ENCODE measurements at places on chromosomes 7 and 10.
A peak's percentile ranks its signal among the peaks of the same experiment; 100 is the strongest.

DNA sequence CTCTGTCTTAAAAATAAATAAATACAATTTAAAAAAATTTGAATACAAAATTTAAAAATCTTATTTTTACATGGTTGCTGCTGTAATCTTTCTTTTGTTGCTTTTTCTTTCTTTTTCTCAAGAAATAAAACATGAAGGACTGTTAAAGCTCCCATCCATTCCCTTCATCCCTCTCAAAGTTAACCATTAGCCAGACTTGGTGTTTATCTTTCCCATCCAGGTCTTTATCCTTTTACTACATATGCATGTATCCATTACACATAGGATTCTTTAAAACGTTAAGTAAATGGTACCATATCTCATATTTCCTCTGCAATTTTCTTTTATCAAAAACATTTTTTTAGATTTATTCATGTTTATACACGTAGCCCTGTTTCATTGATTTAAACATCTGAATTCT is 70.1 kb downstream of the CREB3L2 start:
- no peak for DNase-seq

DNA sequence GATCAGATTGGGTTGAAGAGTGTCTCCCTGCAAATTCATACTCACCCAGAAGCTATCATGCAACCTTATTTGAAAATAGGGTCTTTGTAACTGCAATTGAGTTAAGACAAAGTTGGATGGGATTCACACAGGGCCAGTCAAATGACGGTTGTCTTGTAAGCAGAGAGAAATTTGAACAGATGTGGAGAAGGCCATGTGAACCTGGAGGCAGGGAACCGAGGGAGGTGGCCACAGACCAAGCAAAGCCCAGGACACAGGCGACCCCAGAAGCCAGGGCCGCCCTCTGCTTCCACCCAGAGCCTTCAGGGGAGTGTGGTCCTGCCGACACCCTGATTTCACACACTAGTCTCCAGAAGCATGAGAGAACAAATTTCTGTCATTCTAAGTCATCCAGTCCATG is 140.8 kb downstream of the SFMBT2 start:
- DNase-seq: no peak

DNA sequence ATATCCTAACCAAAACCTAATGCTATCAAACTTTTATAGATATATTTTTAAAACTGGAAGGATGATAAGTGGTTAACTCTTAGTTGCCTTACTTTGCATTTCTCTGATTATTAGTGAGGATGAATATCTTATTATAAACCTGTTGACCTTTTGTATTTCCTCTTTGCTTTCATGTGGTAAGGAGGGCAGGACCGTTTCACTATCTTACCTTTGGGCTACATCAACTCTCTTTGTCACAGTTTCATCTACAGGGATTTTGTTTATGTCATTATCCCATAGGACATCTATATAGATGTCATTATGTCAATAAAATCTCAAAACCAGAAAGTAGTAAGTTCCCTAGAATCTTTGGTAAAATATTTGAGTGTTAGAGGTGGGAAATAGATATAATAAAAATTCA is 219.3 kb downstream of the THSD7A start:
- no peak for DNase-seq

DNA sequence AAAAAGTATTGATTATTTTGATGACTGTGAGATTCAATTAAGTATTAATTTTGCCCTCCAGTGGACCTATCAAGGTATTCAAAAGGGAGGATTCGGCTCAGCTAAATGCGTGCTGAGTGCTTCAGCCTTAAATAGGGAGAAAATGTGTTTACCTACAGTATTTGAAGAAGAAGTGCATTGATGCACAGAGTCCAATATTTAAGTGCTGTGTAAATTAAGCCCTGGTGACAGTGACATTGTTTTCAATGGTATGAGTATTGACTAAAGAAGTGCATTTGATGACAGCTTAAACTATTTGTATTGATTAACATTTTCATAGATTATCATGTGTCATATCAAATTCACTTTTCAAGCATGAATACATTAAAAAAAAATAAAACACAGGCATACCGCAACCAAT is 106.6 kb downstream of the POU6F2 start:
- peak; percentile 48 for DNase-seq

- no peak for DNase-seq
Measured at GRCh38 chr7:158996214-158997109, 140.1 kb downstream of the DYNC2I1 start.

DNA sequence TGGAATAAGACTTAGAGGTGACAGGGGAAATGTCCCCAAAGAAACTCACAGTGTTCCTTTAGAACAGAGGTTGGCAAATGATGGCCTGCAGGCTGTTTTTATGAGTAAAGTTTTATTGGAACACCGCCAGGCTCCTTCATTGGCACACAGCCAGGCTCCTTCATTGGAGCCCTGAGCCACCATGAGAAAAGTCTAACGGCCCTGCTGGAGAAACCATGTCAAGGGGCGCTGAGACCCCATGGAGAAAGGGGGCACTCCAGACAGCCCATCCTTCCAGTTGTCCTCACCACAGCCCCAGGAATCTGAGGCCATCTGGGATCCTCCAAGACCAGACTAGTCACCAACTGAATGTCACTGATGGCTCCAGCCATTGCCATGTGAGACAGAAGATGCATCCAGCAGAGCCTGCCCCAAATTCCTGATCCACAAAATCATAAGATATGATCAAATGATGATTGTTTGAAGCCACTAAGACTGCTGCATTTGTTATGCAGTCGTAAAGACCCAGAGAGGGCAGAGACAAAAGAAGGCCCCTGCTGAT is 88.2 kb upstream of the GPR26 start:
- no peak for DNase-seq

GRCh38 chr10:186911-187310 is 51.7 kb downstream of the ZMYND11 start:
- no peak for DNase-seq

DNA sequence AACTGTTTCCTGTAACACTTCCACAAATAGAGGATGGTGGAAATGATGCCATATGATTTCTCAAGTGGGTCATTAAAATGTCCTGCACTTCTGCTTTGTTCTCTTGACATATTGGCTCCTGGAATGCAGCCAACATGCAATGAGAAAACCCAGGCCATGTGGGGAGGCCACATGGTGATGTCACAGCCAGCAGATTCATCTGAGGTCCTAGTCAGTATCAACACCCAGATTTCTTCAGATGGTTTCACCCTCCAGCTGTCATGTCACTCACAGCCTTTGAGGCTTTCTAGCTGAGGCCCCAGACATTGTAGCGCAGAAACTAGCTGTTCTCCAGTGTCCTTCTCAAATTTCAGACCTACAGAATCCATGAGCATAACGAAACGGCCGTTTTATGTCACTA is 102.3 kb upstream of the NUPR2 start:
- no peak for DNase-seq

DNA sequence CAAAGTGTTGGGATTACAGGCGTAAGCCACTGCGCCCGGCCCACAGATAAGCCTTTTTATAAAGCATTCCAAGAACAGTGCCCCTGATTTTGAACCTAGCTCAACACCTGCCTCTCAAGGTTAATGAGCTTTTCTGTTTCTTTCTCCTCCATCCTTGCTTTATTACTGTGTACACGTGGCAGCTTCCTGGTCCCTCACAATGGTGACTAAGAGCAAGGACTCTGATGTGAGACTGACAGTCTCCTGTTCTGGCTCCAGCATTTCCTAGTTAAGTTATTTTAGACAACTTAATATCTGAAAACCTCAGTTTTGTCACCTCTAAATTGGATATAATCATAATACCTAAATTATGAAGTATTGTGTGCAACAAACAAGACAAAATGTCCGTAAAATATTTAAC is 9.9 kb downstream of the HABP2 start:
- no peak for DNase-seq

DNA sequence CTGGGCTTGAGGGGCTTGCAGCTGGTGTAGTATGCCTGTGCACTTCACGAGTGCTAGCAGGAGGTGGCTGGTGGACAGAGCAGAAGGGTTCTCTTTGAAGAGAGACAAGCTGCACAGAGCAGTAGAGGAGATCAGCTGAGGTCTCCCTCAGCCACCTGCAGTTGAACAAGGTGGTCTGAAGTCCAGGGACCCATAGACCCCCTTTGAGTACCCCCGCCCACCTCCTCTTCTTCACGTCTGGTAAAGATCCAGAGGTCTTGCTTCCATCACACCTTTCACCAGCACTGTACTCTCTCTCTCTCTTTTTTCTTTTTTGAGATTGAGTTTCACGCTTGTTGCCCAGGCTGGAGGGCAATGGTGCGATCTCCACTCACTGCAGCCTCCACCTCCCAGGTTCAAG is 157.2 kb downstream of the GFRA1 start:
- DNase-seq: no peak

DNA sequence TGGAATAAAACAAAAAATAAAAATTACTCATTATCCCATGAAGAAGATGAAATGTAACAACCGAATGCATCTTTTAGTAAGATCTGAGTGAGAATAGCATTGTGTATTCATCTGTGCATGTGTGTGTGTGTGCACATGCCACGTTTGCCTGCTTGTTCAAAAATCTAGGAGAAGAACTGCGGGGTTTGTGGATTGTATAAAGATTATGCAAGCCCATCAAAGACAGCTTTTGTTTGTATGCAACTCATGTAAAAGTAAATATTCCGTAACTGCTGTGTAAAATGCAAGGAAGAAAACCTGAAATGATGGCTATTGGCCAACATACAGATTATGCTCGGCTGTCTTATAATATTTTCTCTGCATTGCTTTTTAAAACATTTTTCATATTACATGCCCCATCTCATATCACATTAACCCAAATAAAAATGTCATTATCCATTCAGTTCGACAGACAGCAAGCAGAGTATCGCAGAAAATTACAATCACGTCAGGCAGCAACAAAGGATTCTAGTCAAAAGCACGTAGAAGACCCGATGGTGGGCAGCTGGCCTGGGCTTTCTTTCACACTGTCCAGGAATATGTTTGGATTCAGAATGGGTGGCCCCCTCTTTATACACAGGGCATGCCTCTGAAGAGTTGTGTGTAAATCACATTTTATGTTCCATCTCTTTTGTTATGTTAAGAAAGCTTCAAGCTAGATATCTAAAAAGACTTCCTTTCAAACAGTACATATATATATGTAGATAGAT is 114.0 kb downstream of the PARP12 start:
- DNase-seq: no peak

GRCh38 chr7:158975526-158976467 is 119.4 kb downstream of the DYNC2I1 start:
- no peak for DNase-seq

- DNase-seq: no peak
Measured at GRCh38 chr7:139854803-139855497, 25.9 kb downstream of the TBXAS1 start.

DNA sequence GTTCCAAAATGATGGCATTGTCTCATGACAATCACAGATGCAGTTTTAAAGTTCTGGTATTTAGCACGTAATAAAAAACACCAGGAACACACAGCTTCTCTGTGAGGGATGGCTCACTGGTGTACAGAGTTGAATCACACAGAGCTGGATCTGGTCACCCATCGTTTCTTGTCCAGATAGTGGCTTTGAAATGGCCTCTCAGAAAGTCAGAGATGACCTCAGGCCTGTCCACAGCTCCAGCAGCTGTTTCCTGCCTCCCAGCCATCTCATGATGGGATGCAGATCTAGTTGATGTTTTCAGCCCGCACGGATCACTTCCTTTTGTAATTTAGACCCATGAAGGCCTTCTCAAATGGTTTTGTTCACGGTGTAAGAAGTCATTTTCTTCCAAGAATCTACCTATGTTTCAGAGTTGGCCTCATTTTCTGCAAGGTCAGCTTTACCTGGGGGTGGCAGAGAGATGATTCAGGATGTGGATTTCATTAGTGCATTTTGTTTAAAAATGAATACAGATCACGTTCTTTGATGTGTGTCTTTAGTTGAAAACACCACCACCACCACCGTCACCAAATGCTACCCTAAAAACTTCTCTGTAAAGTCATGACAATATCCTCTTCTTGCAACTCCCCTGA is 166.2 kb downstream of the SNX10 start:
- DNase-seq: no peak

- DNase-seq: no peak
Measured at GRCh38 chr10:3848005-3848774, 63.2 kb upstream of the KLF6 start.

DNA sequence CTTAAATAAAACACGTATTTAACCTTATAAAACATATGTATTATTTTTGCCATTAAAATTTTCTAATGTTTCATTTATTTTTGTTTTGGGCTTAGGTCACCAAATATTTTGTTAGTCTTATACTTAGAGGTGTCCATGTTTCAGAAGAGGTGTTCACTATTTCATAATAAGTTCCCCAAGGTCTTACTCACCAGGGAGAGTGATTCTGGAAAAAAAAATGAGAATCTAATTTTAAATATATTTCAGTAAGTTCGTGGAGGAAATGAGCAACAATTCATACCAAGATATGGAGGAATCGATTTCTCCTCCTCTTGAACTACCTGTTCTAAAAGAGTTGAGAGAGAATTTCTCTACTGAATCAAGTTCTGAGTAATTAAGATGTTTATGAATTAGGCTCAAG is 271.6 kb upstream of the SLC26A5 start:
- DNase-seq: no peak

DNA sequence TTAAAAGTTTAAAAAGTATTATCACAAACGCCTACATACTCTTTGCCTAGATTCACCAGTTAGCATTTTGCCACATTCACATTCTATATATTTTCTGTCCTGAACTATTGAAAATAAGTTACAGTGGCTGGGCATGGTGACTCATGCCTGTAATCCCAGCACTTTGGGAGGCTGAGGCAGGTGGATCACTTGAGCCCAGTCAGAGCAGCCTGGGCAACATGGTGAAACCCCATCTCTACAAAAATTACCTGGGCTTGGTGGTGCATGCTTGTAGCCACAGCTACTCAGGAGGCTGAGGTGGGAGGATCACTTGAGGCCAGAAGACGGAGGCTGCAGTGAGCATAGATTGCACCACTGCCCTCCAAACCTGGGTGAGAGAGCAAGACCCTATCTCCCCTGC is 5.3 kb downstream of the ARPC1A start:
- DNase-seq: no peak

DNA sequence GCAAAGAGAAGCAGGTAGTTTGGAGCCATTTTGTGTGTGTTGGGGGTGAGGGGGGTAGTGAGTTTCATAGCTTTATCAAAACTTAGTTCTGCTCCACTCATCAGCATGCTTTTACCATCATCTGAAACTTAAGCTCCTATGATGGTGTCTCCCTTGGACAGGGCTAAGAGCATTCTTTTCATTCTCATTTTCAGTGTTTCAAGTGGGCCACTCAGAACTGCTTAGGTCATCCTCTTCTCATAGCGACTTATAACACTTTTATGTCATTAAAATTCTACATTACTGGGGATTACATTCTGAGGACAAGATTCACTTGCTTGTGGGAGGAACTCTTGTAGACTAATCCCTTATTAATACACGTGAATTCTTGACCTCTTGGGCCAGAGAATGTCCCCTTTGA is 649.4 kb downstream of the SUGCT start:
- DNase-seq: no peak
